ENCODE measurements at places on chromosomes 11 and 22. TPM values are rescaled to one million over a fixed set of nuclear protein-coding genes. Genes with fewer than 3 reads are reported as not detected.

GRCh38 chr11:33895752-33896137, 3.9 kb upstream of the LMO2 start:
- no peak for DNase-seq

DNA sequence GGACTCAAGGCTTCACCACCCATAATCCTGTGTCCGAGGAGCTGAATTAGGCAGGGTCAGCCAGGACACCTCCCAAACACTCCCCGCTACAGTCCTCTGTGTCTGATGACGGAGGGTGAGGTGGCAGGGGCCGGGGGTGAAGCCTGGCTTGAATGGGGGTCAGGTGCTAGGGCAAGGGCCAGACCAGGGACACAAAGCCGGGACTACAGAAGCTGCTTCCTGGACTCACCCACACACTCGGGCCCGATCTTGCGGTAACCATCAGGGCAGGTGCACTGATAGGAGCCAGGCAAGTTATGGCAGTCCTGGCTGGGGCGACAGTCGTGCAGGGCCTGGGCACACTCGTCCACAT, 2.3 kb downstream of the EFEMP2 start:
- no peak for DNase-seq

DNA sequence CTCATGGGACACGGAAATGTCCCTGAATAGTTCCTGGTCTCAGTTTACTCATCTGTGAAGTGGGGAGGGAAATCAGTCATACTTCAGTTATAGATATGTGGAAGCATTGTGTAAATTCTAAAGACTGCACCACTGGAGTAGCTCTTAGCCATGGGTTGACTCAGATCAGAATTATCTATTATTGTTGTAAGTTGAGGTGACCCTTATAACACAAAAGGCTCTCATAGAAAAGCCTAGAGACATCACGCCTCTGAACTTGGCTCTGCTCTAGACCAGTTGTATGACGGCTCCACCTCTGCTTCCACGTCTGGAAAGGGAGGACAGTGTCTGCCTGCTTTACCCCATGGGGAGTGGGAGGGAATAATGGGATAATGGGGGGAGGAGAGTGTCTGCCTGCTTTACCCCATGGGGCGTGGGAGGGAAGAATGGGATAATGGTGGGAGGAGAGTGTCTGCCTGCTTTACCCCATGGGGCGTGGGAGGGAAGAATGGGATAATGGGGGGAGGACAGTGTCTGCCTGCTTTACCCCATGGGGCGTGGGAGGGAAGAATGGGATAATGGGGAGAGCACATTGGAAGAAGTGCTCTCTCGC, 98.2 kb downstream of the AMOTL1 start:
- DNase-seq, result no peak

GRCh38 chr11:118921929-118922744, 3.6 kb downstream of the BCL9L start:
- DNase-seq, result peak; percentile 18

DNA sequence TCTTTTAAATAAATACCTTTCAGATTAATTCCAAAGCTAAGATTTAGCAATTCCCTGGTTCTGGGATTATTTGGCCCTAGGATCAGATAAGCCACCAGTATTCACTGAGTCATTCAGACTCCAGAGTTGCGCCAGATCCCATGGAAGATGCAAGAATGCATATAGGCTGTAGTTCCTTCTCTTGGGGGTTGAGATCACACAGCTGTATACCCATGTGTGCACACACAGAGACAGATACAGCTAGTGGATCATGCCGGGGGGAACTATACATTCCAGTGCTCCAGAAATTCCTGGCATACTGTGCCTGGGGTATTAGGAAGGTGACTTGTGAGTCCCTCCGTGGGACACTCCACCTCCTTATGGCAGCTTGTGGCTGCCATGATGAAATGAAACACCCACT, 75.4 kb downstream of the ZBTB16 start:
- DNase-seq, result no peak

C11orf52 gene
- 2.8 TPM for total RNA-seq

HOATZ gene
- not detected for total RNA-seq

TRIM49 gene
- total RNA-seq, result not detected
